NCI-H1092 (cell line): ENCODE measurements at places on chromosomes 11 and 22.
A peak's percentile ranks its signal among the peaks of the same experiment; 100 is the strongest.

- DNase-seq: no peak
Observed at GRCh38 chr11:89456681-89457080, 34.5 kb downstream of the NOX4 start.

GRCh38 chr22:43428521-43428920, 16.7 kb downstream of the MPPED1 start:
- no peak for DNase-seq

DNA sequence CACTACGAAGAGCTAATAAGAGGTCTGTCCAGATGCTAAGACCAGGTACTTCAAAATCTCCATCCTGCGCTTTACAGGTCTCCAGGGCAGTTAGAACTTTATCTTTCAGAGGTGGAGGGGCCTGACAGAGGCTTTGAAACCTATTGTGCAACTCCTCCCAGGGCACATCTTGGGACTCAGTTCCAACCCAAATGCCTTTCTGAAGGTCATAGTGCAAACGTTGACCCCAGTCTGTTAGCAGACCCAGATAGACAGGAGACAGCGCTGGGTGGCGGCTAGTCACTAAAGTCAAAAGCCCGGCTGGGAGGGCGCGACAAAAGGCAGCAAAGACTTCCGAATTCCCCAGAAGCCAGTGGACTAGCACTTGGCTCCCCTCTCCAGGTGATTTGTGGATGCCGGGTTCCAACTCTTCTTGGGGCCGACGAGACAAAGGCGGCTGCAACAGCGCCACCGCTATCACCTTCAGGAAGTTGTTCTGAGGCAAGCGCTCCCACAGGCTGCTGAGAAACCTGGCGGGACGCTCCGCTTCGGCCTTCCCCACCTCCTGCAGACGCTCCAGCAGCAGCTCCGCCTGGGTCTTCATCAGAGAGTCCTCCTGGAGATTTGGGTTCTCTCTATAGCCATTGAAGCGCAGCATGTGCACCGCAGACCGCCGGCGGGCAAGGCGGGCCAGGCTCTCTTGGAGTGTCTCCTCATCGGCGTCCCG, 728 bp downstream of the FANCF start:
- peak; percentile 59 for DNase-seq

DNA sequence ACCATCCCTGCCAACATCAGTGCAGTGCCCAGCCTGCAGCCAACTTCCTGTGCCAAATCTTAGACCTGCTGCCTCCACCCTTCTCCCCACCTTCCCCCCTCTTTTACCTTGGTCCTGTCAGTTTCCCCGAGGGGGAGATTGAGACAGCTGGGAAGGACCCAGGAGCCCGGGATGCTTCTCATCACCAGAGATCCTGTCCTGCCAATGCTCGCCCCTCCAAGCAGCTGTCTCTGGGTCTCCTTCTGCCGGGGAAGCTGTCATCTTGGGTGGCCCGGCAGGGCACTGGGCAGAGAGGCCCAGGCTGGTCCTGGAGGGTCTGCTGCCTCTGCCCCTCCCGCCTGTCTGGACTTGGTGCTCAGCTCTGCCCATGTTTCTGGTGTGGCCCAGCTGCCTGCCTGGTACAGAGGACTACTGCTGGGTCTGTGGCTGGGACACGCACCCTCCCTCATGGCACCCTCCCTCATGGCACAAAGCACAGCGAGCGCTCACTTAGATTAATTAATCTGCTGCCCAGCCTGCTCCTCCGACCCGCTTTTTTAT, 60.4 kb upstream of the THY1 start:
- no peak for DNase-seq

DNA sequence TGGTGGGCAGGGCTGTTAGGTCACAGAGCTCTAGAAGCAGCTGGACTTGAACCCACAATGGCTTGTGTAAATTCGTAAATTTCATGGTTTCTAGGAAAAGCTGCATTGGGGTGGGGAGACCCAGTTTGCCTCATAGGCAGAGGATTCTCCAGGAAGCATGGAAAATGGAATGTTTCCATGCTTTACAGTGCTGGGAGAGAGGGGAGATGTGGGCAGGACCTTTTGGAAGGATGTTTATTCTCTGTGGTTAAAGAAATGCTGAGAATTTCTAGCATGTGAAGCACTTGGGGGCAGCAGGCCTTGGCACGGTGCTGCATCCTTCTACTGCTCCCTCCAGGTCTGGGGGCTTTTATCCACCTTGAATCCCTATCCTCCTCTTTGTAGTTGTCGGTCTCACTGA, 46.3 kb downstream of the TRAF6 start:
- DNase-seq: no peak

DNA sequence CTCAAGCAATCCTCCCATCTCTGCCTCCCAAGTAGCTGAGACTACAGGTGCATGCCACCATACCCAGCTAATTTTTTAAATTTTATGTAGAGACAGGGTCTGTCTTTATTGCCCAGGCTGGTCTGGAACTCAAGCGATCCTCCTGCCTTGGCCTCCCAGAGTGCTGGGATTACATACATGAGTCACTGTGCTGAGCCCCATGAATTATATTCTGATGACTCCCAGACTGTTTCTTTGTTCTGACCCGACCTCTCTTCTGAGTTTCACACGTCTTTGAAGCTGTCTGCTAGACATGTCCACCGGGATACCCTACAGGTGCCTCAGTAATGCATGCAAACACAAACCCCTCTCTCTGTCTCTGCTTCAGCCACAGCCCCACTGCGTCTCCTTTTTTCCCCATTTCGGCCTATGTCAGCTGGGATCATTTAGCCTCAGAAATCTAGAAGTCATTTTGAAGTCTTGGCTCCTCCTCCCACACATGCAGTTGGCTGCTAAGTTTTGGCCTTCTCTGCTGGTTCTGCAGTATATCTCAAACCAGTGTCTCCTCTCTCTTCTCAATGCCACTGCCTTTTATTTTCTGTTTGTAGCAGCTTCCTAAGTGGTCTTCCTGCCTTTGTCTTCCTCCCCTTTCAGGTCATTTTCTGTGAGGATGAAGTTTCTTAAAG, 4.8 kb downstream of the VPS26B start:
- DNase-seq: no peak

DNA sequence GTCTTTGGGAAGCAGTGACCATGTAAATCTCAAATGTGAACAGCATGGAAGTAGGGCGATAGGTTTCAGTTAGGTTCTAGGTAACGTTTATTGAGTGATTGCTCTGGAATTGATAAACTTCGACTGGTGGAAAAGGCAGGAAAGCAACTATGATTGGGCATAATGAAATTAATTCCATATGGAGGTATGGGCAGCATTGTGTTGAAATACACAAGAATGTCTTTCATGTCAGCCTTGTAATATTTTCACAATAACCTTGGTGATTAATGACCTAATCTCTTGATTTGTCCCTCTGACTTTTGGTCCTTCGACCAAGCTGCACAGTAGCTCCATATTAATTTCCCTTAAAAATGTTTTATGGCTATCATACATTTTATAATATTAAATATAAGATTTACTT, 2.8 kb downstream of the CEP57 start:
- DNase-seq: no peak

DNA sequence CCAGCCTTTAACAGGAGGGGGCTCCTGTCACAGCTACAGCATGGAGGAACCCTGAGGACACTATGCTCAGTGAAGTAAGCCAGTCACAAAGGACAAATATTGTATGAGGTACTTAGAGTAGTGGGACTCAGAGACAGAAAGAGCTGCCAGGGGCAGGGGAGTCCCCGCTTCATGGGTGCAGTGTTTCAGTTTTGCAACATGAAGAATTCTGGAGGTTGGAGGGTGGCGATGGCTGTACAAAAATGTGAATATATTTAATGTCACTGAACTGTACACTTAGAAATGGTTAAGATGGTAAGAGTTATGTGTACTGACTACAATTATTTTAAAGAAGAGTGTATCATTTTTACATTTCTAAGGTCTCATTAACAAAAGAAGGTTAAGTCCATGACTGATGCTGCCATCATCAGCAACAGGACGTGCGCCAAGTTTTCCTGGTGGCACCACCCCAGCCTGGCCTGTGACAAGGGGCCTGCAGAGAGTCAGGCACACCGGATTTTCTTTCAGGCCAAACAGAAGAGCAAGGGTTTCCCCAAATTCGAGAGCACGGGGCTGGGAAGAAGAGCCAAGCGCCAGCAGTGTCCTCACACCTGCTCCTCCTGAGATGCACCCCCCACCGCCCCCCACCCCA, 22.1 kb downstream of the YPEL1 start:
- DNase-seq: no peak

DNA sequence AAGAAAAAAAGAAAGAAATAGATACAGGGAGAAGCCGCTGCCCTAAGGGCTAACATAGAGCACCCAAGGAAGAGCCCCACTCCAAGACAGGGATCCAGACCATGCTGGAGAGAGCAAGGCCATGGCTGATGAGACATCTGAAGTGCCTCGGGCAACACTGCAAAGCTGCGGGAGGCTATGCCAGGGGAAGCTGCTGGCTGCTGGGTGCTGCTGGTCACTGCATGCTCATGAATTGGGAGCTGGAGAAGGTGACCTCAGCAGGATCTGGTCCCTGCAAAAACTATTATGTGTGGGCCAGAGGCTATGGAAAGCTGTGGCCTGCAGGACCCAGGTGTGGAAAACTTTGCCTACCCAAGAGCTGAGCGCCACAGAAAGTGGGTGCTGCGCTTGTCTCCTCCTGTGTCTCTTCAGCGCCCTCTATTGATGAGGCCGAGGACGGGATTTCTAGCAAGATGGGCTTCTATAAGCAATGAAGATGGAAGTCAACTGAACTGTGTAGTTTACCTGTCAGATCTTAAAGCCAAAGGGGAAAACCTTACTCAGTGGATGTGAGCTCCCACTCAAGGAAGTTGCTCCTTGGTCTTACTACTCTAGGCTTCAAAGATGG, 17.3 kb upstream of the SLC29A2 start:
- DNase-seq: peak; percentile 61

- DNase-seq: no peak
Observed at GRCh38 chr11:117855912-117856651, 20.4 kb downstream of the FXYD6 start.

DNA sequence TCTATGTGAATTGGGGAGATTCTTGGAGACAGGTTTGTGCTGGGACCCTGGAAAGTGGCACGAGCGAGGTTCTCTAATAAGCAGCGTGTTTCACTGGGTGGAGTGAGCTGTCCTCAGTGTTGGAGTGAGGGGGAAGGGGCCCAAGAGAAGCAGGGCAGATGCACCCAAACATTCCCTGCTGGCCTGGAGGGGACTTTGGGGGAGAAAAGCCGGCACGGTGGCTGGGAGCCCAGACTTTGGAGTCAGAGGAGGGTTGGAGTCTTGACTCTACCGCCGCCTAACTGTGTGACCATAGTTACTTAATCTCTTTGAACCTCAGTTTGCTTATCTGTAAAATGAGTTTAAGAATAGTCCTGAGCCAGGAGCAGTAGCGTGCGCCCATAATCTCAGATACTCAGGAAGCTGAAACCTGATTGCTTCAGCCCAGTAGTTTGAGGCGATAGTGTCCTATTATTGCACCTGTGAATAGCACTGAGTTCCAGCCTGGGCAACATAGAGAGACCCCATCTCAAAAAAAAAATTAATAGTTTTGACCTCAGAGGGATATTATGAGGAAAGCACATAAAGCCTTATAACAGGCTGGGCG, 614 bp downstream of the NR1H3 start:
- DNase-seq: no peak

DNA sequence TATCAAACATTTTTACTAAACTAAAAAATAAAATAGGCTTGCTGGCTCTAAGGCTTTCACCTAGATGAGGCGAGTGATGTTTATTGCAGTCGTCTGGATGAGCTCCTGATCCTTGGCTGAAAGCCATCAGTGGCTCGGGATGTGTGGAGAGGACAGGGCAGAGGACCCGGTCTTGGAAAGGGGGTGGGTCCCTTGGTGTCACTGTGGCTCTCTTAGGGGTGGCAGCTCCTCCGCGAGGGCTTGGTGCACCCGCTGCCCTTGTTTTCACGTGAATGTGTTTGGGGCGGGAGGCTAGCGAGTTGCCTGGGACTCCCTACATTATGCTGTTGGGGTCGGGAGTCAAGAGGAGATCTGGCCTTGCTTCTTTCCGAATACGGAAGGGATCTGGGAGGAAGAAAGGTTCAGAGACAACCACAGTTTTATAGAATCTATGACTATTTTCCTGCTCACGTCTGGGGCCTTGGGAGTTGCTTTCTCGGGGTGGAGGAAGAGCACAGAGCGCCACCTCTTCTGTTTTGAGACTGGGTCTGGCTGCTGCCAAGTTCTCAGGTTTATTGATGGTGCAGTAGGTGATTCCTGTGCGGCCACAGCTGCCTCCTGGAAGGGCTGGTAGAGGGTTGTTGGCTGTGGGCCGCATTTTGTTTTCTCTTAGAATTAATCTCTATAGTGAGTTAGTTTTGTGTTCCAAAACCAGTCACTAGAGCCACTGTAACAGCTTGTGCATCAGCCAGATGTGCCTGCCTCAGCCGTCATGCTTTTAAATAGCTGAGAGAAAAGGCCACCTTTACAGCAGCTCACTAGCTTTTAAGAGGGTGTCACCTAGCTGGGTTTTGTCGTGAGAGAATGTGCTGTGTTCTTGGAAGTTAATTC, 12.8 kb downstream of the TBC1D22A start:
- no peak for DNase-seq

DNA sequence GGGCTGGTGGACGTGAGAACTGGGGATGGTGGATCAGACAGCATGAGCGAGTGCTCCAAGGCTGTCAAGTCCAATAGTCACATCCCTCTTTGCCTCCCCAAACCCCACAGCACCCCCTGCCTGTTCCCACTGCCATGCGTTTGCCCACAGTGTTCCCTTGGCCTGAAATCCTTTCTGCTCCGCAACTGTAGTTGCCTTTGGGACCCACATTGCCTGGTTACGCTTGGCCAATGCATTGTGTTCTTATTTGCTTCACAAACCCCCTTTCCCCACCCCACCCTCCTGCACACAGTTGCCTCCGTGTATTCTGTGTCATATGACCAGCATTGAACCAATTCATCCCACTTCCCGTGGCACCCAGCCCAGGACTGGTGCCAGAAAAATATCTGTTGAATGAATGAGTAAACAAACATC, 2.1 kb upstream of the KIAA0930 start:
- DNase-seq: peak; percentile 69

DNA sequence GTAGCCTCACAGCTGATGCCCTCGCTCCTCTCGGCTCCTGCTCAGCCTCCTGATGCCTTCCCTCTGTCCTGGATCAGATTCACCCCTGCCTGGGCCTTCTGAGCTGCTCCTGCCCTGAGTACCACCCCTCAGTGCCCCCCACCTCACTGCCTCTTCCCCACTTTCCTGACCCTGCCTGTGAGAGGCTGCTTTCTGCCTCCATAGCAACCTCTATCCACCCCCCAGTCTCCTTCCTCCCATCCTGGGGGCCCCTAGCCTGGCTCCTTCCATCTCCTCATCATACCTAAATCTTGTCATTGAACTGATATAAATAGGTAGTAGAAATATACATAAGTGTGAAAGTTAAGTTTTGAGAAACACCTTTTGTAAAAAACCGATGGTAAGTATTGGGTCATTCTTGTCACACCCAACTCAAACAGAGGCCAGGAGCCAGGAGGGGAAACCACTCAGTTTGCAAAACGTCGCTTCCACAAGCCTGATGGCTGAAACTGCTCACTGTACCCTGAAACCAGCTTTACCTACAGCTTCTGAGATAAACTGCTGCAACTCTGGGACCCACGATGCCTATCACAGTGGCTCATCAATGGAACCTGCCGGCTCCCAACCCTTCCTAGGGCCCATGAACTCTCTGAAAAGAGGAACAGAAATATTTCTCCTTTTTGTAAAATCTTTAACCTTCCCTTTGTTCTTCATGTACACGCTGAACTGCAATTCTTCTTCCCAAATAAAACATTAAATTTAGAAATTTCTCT, 4.8 kb upstream of the APOBEC3H start:
- DNase-seq: no peak

- DNase-seq: peak; percentile 24
Observed at GRCh38 chr11:61004180-61004611, 32.7 kb downstream of the CD6 start.

- peak; percentile 54 for DNase-seq
Observed at GRCh38 chr22:28052825-28053269, 133.8 kb upstream of the PITPNB start.

GRCh38 chr11:7019500-7020182, 505 bp downstream of the ZNF214 start:
- no peak for DNase-seq
